T-helper 1 cell (primary cell): ENCODE measurements at places on chromosomes 6 and 20.

- no peak for DNase-seq
Measured at GRCh38 chr6:34052918-34053608, 92.8 kb downstream of the GRM4 start.

DNA sequence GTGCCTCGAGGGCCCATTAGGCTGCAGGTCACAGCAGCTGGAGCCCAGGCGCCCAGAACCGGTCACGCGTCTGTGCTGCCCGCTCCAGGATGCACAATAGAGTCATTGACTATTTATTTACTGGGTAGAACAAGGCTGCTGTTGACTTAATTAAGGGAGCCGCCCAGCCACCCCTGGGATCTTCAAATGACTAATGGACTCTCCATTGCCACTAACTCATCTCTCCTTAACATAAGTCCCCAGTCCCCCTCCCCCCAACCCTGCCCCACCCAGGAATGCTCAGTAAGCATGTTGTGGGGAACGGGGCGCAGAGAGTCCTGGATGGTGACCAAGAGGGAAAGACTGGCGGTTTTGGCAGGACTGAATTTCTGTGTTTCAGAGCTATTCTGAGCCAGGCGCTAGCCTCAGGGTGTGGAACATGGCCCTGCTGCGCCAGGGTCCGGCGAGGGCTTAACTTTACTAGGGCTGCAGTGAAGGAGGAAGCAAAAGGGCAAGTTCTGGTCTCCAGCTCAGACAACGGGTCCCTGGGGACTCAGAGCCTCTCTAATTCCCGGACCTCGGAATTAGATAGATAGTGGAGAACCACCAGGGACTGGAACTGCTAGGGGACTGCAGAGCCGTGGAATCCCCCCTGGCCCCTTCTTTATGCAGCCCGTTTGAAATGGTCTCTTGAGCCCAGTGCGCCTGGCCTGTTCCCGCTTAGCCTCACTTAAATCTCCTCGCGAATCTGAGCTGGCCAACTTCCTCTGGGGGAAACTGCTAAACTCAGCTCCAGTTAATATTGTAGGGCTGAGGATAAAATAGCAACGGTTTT, 1.5 kb upstream of the GRIK2 start:
- no peak for DNase-seq

GRCh38 chr6:92684386-92684785, 735.0 kb downstream of the EPHA7 start:
- no peak for DNase-seq

DNA sequence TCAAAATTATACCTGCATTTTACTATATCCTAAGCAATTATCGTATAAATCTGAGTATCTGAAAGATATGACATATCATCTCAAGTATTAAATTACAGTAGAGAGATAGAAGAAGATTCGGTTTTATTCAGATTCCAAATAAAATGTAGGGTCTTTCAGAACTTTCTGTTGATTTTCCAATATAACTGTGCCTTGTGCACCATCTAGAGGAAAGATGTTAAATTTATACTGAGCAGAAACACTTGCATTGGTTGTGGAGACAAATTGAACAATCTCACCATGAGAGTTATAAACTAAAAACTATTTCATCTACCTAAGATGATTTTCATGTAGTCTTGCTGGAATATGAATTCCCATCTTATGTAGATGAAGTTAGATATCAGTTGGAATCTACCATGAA, 26.8 kb upstream of the HSF2 start:
- DNase-seq: no peak

DNA sequence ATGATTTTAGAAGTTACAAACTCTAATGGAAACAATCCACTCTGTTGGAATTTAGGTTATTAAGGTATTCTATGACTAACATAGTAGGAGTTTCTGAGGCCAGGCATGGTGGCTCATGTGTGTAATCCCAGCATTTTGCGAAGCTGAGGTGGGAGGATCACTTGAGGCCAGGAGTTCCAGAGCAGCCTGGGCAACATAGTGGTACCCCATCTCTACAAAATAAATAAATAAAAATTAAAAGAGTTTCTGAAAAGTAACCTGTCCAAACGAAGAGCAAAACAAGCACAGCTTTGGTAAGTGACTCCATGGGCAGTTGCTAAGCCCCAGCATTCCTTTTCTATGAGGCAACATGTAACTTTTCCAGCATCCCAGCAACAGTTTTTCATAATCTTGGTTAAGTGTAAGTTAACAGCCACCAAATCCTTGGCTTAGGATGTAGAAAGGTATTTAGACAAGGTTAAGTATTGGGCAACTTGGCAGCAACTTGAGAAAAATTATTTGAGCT, 86.3 kb downstream of the SOX4 start:
- no peak for DNase-seq

GRCh38 chr20:60206259-60206658, 248.0 kb downstream of the CDH26 start:
- no peak for DNase-seq

DNA sequence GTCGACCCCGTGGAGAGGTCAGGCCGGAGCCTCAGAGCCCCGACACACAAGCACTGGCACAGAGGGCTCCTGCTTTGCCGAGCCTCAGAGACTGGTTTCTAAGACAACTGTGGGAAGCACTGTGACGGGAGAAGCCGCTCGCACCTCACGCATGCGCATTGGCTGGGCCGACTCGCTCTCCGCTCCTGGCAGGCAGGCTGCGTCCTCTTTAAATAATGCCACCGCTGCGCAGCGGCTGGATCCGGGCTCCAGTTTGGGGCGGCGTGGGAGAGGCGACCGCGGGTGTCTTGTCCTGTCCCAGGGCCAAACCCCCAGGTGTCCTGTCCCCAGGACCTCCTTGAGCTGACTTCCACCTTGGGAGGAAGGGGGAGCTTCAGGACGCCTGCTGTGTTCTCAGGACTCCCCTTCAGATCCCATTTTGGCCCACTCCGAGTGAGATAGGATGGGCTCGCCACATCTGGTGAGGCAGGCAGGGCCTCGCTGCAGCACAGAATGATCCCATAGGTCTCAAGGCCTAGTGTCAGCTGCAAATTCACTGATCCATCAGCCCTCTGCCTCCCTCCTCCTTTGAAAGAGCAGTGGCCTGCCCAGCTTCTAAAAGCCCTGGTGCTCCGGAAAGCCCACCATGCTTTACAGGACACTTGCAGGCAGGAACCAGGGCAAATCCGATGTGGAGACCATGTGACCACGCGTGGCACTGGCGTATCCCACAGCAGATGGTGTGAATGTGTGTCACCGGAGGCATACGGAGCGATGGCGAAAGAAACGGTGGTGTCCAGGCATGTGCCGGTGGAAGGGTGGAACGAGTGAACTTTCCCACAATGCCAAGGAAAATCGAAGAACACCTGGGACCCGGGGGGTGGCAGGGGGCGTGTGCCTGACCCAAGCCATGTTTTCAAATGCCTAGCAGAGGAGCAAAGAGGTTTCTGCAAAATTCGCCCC, 169.3 kb upstream of the ZNF337 start:
- DNase-seq: peak; percentile 64

DNA sequence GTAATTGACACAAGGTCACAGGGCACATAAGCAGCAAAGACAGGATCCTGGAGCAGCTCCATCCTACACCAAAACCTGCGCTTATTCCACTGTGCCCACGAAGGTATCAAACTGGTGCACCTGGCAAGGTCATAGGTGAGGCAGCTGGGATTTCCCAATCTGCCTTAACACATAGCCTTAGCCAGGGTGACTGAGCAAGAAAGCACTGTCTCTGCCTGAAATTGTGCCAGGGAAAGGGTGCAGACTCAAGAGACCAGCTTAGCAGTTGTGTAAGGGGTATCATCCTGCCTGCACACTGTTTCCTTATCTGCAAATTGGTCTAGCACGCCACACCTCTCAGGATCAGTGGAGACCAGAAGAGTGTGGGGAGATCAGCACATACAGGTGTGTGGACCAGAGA, 82.8 kb downstream of the MAFB start:
- no peak for DNase-seq

GRCh38 chr20:38190936-38191371, 25.9 kb upstream of the TGM2 start:
- no peak for DNase-seq

GRCh38 chr20:46739431-46740213, 30.2 kb downstream of the SLC2A10 start:
- DNase-seq: no peak

GRCh38 chr6:158259136-158259535, 53.1 kb upstream of the TULP4 start:
- no peak for DNase-seq

DNA sequence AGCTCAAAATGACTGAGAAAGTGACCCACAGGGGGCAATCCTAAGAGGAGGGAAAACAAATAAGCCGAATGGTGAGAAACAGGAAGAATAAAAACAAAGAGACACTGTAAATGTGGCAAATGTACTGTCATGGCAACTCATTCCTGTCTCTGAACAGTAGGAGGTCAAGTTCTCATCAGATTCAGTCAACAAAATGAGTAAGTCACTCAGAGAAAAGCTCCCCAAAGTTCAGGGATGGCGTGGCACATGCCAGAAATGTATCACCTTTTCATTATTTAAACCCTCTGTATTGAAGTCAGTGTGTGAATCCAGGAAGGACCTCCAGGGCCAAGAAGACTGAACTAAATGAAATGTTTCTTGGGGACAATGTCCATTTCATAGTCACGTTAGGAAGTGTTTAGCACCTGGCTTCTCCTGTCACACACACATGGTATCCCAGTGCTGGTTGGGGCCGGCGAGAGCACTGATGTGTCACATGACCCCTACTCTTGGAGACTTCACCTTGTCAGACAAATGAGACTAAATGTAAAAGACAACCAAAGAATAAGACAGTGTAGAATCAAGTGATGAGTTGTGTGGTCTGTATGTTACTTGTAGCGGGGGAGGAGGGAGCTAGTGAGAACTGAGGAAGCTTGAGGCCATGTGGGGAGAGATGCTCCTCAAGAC, 20.7 kb downstream of the CNR1 start:
- no peak for DNase-seq

GRCh38 chr6:42251911-42252637, 34.4 kb upstream of the MRPS10 start:
- DNase-seq: no peak

DNA sequence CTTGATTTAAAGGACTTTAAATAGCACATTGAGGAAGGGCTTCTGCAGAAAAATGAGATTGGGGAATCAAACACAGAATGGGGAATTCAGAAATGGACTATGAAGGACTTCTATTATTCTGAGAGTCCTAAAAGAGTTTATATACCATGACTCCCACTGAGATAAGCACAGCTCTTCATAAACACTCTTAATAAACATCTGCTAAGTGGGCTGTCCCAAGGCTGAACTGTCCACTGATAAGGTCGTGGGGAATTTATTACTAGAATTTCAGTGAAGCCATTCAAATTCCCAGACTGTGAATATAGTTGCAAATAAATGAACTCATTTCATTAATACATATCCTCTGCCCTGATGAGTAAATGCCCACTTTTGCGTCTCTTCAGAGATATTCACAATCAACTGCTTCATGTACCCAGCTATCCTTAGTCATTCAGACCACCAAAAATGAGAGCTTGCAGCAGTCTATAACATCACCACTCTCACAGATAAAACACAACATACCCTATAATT, 468.2 kb upstream of the RUNX2 start:
- no peak for DNase-seq

DNA sequence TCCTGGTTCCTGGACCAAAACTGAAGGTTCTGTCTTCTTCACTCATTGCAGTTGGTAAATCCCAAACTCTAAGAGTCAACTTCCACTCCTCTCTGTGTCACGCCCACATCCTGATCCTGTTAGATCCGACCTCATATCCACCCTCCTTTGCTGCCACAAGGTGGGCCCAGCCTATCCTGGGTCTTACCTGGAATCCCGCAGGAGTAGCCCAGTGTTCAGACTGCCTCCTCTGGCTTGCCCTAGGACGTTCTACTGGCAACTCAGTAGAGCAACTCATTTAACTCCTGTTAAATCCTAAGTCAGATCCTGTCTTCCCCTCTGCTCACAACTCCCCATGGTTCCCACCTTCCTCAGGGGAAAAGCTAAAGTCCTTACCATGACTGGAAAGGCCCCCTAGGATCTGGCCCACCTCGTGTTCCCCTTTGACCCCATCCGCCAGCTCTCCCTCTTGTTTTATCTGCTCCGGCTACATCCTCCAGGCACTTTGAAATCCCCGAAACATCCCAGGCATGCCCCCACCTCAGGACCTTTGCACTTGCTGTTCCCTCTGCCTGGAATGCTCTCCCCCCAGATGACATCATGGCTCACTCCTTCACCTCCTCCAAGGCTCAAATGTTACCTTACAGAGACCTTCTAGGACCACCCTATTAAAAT, 43.9 kb downstream of the TFEB start:
- no peak for DNase-seq

DNA sequence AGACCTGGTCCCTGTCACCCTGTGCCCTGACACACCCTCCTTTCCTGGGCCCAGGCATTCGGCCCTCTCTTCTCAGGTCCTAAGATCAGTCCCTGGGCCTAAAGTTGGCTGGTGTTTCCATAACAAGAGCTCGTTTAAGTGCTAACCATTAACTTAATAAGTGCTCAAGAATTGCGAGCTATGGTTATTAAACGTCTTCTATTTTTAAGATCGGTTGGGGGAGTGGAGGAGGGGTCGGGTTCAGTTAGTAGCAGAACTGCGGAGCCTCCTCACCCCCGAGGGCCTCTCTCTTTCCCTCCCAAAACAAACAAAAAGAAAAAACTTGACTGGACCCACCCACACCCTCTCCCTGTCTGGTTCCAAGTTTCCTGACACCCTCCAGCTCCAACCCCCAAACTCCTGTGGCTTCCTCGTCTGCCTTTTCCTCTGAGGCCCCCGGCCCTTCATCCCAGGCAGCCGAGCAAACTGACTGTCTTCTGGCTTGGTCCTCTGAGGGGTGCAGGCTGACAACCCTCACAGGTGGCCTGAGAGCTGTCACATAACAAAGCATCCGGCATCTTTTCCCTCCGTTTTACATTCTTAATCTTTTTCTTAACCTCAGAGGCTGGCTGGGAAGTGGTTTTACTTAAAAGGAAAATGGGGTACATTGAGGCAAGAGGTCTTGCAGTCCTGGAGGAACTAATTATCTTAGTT, 2.0 kb downstream of the STK35 start:
- no peak for DNase-seq

DNA sequence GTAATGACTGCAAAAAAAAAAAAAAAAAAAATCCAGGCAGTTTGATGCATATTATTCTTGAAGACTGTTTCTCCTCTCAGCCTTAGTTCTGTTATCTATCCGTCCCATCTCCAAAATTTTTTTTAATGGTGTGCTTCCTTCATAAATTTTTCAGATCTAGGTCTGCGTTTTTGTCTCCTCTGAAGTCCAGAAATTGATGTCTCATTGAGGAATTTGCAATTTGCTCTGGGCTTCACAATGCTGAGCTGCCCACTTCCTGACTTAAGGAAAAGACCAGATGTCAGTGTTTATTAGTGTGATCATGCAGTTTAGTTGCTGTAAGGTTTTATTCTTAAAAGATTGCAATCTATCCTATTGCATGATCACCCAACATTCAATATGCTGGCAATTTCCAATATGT, 297.6 kb downstream of the ZNF217 start:
- no peak for DNase-seq

DNA sequence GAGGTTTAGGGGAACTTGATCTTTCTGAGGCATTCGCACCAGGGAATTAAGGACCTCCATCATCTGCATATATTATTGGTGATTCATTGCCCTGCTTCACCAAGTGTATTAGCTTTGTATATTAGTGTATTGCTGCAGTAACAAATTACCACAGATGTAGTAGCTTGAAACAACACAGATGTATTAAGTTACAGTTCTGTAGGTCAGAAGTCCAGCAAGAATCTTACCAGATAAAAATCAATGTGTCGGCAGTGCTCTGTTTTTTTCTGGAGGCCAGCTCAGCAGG, 65.8 kb downstream of the HMGN3 start:
- DNase-seq: no peak

- no peak for DNase-seq
Measured at GRCh38 chr6:43355862-43356590, 13.4 kb downstream of the ZNF318 start.
